Caki2 (cell line): ENCODE measurements at places on chromosomes 6 and 20. TPM values are rescaled to one million over a fixed set of nuclear protein-coding genes. Genes with fewer than 3 reads are reported as not detected.

Gene TCF21
- total RNA-seq, result not detected in 2 replicates

Gene BACH2
- total RNA-seq, result 2.2 and 8.1 TPM in 2 replicates

- peak; percentile 25 for DNase-seq
Observed at GRCh38 chr6:166989427-166990032, 9.7 kb upstream of the CEP43 start.

DNA sequence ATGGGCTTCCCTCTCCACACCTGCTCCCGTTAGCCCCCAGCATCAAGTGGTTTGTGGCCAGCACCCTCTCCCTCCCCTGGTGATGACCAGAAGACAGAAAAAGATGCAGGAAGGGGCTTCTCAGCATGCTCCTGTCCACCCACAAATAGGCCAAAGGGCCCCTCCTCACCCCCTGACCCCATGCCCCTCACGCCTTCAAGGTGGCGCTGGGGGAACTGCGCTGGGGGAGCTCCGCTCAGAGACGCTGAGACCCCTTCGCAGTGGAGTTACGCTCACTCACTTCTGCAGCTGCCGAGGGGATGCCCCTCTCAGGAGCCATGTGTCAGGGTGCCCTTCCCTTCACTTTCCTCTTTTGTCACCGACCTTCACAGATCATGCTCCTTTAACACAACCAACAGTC, 92.0 kb downstream of the PSMB1 start:
- DNase-seq, result no peak
